Stimulated activated CD4-positive, alpha-beta T cell treated with anti-CD3 and anti-CD28 coated beads, TNF-alpha, amount 100 ng/mL, for 1 hour (primary cell): ENCODE measurements at places on chromosomes 7 and 10.

- no peak for DNase-seq
Observed at GRCh38 chr7:14637968-14638367, 264.6 kb downstream of the DGKB start.

- no peak for DNase-seq
Observed at GRCh38 chr7:43592326-43592725, 9.4 kb downstream of the STK17A start.

DNA sequence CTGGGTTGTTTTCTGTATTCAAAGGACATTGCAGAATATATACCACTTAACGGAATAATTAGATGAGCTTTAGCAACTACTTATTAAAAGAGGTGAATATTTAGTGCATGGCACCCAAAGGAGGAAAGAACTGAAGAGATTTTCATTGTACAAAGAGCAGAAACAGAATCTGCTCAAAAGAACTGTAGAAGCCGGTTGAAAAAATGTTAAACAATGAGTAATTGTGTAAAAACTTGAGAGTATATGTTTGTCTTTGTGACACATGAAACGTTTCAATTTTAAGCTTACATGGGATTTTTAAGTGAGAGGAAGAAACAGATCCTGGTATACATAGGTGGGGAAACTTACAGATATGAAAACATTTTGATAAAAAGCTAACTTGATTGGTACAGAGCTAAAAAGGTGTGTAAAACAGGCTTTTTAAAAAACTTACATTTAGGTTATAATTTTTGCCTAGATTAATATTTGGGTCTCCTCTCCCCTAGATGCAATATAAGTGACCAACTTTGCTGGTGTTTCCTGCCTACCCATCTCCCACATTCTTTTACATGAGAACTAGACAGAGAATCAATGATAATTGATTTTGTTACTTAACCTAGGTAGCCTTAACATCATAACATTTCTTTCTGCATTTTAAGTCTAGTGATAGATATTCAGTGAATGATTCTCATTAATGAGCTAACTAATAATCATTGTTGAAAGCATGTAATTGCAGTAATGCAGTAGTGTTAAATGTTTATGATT lies 6.8 kb downstream of the ARL5B start:
- DNase-seq = no peak

DNA sequence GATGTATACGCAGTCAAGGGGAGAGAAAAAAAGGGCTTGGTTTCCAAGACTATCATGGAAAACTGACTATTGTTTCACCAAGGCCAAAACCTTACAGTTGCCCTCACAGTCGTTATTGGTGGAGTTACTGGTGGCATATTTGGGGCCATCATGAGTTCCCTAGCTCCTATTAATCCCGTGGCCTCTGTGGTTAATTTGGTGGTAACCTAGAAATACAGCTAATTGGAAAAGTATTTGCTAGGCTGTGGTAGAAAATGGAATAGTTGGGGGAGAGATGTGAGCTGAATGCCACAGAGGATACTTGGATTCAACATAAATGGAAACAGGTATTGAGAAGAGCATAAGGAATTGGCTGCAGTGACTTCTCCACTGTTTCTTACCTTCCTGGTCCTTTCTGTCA lies 450.7 kb downstream of the KCNMA1 start:
- DNase-seq = no peak

- no peak for DNase-seq
Observed at GRCh38 chr10:109183366-109183765, 739.9 kb downstream of the XPNPEP1 start.

GRCh38 chr10:86254081-86254480 lies 112.5 kb downstream of the GRID1 start:
- DNase-seq = no peak
